Activated CD4-positive, alpha-beta T cell treated with anti-CD3 and anti-CD28 coated beads, Interleukin-2, amount 50 U/mL, for 24 hours (primary cell): ENCODE measurements at places on chromosomes 12 and 14.

DNA sequence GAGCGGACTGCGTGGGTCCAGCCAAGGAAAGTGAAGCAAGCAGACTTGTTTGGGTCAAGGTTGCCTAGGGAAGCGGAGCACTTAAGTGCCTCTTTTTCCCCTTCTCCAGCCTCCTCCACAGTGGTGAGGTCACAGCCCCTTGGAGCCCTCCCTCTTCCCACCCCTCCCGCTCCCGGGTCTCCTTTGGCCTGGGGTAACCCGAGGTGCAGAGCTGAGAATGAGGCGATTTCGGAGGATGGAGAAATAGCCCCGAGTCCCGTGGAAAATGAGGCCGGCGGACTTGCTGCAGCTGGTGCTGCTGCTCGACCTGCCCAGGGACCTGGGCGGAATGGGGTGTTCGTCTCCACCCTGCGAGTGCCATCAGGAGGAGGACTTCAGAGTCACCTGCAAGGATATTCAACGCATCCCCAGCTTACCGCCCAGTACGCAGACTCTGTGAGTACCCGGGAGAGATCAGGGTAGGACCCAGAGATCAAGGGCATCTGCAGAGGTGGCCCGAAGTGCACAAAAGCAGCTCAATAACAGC is at the start of gene TSHR:
TSHR (plus strand) TSS at position 206 of the 526 bp plus-strand sequence; CDS start at position 266, 60 bp downstream.
- DNase-seq: no peak

- no peak for DNase-seq
These were observed 110.2 kb downstream of the VCPKMT start for GRCh38 chr14:50006141-50006540.

- DNase-seq: no peak
These were observed 47.8 kb downstream of the SLC41A2 start for GRCh38 chr12:104910196-104910840.

DNA sequence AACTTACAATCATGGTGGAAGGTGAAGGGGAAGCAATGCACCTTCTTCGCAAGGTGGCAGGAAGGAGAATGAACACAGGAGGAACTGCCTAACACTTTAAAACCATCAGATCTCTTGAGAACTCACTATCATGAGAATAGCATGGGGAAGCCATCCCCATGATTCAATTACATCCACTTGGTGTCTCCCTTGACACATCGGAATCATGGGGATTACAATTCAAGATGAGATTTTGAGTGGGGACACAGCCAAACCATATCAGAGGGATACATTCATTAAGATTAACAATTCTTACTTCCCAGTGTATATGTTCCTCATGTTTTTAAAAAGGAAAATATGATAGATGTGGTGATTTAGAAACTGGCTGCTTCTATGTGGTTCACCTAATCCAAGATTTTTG is 117.9 kb downstream of the PDE3A start:
- DNase-seq: no peak

DNA sequence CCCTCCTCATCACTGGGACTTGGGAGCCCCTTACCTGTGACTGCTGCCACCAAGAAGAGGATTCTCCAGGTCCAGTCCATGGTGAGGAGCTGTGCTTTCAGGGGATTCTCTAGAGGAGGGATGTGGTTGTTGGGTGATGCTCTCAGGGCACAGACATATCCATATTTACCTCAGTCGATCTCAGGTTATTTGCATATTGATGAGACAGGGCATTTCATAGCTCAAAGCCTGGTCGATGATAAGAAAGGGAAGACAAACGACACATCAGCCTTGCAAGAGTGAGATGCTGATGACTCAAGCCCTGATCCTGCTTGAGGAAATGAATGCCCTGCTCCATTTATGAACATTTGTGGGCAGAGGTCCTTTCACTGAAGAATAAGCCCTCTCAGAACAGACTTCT is 981.0 kb downstream of the TMEM121 start:
- DNase-seq: no peak

GRCh38 chr12:44031472-44032185 is 195.7 kb downstream of the TMEM117 start:
- DNase-seq: no peak

- DNase-seq: no peak
These were observed 188.0 kb downstream of the MON2 start for GRCh38 chr12:62654326-62655241.

GRCh38 chr12:2578211-2578610 is 216.6 kb upstream of the FKBP4 start:
- no peak for DNase-seq

DNA sequence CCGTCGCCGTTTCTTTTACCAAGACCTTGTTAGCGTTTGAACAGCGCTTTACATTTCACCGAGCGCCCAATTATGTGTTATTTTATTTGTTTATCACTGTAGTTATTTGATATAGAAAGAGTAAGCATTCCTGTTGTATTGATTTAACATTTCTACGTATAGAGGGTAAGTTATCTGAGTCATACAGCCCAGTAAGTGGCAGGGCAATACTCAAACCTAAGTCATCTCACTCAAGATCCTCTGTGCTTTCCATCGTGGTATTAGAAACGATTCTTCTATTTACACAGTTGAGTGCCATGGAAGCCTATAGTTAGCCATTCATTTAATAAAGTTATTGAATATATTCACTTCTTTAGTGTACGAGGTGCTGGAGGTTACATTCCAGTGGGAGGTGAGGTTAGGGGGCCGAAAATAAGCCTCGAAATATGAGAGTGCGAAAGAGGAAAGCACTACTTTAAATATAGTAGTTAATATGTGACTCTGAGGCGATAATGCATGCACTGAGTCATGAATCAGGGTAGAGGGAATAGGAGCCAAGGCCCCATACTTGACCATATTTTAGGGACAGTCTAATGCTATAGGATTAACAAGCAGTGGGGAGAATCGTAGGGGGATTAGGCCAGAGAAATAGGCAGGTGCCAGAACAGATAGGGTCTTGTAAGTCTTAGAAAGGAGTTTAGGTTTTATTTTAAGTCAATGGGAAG is 629 bp downstream of the RAD51AP1 start:
- no peak for DNase-seq

DNA sequence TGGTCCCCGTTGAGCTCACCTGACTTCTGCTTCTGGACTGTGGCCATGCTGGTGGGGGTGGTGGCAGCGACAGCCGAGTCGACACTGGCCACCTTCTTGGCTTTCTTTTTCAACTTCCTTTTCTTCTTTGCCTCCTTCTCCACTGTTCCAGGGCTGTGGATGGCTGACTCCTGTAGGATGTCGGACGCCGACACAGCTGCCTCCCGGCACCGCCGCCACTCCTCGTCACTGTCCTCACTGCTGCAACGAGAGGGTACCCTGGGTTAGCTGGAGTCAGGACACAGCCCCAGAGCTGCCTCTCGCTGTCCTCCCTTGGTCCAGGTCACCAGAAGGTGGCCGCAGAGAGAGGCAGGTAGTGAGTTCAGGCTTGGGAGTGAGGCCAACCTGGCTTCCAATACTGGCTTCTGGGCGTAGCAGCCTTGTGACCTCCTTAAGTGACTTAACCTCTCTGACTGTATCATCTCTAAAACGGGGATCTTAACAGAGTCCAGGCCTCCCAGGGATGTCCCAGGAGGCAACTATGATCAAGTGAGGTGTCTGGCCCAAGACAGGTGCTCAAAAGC is 12.0 kb downstream of the C12orf43 start:
- DNase-seq: no peak

- DNase-seq: no peak
These were observed 2.8 kb upstream of the CDKL1 start for GRCh38 chr14:50399251-50400032.

DNA sequence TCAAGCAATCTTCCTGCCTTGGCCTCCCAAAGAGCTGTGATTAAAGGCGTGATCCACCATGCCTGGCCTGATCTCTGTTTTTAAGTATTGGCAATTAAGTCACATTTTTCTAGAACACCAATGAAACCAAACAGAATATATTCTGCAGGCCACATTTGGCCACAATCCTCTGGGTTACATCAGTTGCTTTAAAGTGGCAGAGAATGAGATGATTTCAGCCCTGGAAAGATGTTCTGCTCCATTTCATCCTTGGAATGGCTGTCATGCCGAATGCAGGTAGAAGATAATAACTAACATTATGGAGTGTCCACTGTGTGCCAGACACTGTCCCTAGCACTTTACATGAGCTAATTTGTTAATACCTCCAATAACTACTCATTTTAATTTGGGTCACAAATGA is 154.4 kb downstream of the PTPN11 start:
- no peak for DNase-seq

DNA sequence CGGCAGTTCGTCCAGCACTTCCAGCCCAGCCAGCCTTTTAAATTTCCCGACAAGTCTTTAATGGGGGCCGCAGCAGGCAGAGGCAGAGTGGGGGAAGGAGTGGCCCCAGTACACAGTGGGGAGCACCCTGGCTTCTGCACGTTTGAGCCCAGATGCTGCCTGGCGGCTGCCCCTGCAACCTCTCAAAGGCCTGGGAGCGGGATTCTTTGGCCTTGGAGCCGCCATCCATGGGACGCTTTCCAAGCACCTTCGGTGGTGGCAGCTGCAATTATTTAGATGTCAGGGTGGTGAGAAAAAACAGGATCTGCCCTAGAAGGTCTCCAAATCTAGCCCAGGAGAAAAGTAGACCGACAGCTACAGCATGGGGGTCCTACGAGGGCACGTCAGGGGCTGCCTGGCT is 46.0 kb downstream of the FAM222A start:
- DNase-seq: no peak
